Dermis microvascular lymphatic vessel endothelial cell (primary cell): ENCODE measurements at places on chromosomes 3 and 15. TPM values are rescaled to one million over a fixed set of nuclear protein-coding genes. Genes with fewer than 3 reads are reported as not detected.

THBS1 gene
- total RNA-seq: 4,129 and 8,012 TPM in 2 replicates

ZKSCAN7 gene
- 1.4 and 2.0 TPM in 2 replicates for total RNA-seq

GHSR gene
- not detected in 2 replicates for total RNA-seq

ECE2 gene
- not detected in 2 replicates for total RNA-seq

GOLGA8S gene
- 0.13 TPM in 1 of 2 replicates, not detected in the other for total RNA-seq

FBXO40 gene
- not detected in 2 replicates for total RNA-seq

ACSBG1 gene
- total RNA-seq: not detected in 2 replicates
